ENCODE measurements at places on chromosomes 5 and 9.

DNA sequence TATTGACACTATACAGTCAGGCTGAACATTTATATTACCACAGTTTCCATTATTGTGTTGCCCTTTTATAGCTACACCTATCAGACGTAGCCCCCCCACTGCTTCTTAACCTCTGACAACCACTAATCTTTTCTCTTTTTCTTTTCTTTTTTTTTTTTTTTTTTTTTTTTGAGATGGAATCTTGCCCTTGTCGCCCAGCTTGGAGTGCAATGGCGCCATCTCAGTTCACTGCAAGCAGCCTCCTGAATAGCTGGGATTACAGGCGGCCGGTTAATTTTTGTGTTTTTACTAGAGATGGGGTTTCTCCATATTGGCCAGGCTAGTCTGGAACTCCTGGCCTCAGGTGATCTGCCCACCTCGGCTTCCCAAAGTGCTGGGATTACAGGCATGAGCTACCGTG, 75.4 kb downstream of the UHRF2 start:
- no peak for DNase-seq

DNA sequence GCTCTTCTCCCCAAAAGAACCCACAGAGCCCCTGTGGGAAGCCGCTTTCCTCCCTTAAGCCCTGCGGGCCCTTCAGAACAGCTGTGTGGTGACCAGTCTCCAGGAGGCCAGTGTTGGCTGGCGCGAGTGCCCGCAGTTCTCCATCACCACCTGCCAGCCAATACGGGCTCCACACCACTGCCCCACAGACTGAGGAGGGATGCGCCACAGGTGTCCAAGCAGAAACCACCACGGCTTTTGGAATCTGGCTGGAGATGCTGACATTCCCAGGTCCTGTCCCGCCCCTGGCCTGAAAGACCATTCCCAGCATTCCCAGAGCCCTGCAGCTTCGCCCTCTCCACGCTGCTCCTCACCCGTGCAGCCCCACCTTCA, 12.8 kb downstream of the CCNI2 start:
- no peak for DNase-seq

DNA sequence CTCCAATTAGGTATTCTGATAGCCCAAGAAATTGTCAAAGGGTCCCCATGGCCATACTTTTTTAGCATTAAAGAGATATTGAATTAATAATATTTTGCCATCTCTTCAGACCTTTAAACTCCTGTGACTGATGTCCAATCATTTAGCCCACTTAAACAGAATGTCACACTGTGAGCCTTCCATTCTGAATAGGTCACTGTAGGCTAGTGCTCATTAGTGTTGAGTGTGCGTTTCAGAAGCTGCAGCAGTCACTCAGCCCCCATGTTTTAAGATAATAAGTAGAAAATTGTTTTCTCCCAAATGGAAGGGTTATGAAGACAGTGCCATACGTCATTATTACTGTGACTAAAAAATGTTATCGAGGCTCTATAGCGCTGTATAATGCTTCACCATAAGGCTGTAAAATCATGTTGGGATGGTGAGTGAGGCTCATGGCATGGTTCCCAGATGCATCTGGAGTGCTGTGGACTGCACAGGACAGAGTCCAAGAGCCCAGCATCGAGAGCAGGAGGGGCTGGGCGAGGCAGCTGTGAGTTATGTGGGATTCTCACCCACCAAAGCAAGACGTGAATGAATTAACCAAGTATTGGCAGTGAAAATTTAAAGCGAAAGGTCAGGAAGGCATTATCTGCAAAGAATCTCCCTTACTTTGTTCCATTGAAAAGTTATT, 2112.9 kb upstream of the WWC1 start:
- no peak for DNase-seq

DNA sequence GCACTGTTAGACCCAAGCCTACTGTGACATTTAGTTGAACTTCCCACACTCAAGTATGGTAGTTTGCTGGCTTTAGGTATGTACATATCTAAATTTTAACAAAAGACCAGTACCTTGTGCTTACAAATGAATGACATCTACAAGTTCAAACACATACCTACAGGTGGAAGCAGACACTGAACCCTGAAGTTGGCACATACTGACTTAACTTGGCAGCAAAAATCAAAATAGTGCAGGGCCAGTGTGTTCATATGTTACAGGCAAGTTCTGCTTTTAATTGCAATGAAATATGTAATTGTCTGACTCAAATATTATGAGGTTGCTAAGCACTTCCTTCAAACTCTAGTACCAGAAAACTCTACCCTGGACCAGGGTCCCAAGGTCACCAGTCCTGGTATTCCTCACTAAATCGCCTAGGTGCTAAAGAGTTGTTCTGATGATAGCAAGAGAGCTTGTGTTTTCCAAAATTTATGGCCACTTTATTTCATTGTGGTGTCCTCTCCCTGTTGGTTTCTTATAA, 77.4 kb downstream of the MEGF10 start:
- DNase-seq: no peak

- no peak for DNase-seq
Measured at GRCh38 chr5:150585781-150586341, 54.6 kb upstream of the SYNPO start.
